Effector memory CD8-positive, alpha-beta T cell (primary cell): ENCODE measurements at places on chromosomes 6 and 20.

- DNase-seq, result no peak
Observed at GRCh38 chr20:35575958-35576357, 34.1 kb downstream of the ERGIC3 start.

GRCh38 chr20:3279761-3280160 is 40.8 kb upstream of the SLC4A11 start:
- DNase-seq, result no peak

- DNase-seq, result no peak
Observed at GRCh38 chr20:48283470-48284110, 498.3 kb upstream of the SULF2 start.

DNA sequence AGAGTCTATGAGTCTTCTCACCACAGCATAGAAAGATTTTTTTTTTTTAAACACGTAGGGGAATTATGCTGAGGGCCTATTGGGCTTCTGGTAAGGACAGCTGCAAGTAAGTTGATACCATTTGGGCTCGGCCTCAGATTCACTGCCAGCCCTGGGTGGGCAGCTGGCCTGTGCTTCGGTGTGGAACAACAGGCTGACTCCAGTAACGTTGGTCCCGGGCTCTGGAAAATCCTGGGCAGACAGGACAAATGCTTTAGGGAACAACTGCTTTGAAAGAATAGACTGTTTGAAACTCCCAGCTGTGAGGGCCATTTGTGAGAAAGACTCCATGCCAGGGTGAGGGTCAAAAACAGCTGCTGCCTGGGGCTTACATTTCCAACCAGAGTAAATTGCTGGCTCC is 366.5 kb downstream of the QKI start:
- no peak for DNase-seq

DNA sequence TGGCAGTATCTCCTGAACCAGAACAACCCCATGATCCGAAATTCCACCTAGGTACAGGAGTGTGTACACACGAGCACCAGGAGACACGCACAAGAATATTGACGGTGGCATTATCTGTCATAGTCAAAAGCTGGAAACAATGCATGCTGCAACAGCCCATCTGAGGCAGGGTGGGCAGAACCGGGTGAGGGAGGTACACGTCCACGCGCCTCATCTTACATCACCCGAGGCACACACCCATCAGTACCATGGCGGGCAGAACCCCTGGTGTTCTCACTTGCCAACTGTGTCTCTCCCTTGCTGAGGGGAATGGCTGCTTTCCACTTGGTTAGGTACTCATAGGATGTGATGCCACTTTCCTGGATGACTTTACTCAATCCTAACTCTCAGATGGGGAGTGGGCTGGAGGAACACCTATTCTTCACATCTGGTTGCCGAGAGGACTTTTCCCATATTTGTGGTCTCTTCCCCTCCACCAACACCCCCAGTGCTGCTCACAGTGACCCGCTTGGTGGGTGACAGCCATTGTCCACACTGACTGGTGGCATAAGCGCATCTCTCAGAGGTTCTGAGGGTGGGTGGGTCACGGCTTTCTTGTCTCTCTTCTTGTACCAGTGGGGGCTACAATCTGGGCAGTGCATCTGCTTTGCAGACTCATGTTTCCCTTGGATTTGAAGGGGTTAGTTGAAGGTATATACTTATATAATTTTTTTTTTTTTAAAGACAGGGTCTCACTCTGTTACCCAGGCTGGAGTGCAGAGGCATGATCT is 13.5 kb downstream of the PPP1R3G start:
- no peak for DNase-seq

DNA sequence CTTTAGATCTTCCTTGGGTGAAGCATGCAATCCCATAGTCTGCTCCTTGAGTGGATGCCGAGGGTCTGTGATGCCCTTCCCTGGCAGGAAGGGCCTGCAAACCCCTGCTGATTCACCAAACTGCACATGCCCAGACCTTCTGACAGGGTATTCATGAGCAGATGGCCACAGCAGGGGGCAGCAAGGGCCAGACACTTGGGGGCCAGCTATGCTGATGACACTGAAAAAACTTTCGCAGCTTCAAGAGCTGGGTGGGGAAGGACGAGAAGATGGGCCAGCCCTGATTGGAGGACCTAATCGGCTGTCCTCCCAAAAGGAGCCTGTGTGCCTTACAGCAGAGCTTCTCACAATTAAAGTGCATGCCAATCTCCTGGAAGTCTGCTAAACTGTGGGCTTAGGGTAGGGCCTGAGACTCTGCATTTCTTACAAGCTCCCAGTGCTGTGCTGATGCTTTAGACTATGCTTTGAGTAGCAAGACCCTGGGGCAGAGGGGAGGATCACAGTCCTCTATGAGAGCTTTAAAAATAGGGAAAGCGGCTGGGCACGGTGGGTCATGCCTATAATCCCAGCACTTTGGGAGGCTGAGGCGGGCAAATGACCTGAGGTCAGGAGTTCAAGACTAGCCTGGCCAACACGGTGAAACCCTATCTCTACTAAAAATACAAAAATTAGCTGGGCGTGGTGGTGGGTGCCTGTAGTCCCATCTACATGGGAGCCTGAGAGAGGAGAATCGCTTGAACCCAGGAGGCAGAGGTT is 15.2 kb upstream of the GDAP1L1 start:
- DNase-seq, result no peak

- DNase-seq, result no peak
Observed at GRCh38 chr6:116057766-116058165, 2.9 kb downstream of the FRK start.

- no peak for DNase-seq
Observed at GRCh38 chr20:34834459-34834893, 9.0 kb upstream of the NCOA6 start.

- no peak for DNase-seq
Observed at GRCh38 chr6:167485186-167485978, 160.5 kb downstream of the TTLL2 start.

DNA sequence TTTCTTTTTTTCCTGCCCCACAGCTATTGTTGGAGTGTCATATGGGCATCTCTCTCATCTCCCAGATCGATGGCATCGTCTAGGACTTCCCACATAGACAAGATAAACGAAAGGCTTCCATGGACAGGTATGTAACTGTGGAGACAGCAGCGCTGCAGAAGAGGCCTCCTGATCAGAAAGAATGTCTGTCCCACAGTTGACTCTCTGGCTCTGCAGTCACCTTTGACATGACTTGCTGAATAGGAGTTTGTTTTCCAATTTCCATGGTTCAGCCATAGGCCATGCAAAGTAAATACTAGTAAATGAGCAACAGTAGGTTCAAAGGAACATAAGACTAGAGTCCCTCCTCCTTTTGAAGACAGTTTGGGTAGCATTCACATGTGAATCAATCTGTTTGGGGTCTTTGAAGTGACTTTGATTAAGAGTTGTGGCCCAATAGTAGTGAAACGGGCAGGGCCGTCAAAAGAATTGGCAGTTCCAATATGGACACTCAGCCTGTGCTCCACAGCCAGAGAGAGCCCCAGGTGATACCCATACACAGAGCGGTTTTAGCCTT is 134.7 kb upstream of the IFNGR1 start:
- no peak for DNase-seq

GRCh38 chr6:136526196-136526930 is 23.9 kb downstream of the MAP7 start:
- no peak for DNase-seq

GRCh38 chr6:169428532-169428931 is 174.9 kb upstream of the THBS2 start:
- DNase-seq, result no peak

GRCh38 chr6:106614592-106615257 is 14.6 kb downstream of the RTN4IP1 start:
- DNase-seq, result no peak

DNA sequence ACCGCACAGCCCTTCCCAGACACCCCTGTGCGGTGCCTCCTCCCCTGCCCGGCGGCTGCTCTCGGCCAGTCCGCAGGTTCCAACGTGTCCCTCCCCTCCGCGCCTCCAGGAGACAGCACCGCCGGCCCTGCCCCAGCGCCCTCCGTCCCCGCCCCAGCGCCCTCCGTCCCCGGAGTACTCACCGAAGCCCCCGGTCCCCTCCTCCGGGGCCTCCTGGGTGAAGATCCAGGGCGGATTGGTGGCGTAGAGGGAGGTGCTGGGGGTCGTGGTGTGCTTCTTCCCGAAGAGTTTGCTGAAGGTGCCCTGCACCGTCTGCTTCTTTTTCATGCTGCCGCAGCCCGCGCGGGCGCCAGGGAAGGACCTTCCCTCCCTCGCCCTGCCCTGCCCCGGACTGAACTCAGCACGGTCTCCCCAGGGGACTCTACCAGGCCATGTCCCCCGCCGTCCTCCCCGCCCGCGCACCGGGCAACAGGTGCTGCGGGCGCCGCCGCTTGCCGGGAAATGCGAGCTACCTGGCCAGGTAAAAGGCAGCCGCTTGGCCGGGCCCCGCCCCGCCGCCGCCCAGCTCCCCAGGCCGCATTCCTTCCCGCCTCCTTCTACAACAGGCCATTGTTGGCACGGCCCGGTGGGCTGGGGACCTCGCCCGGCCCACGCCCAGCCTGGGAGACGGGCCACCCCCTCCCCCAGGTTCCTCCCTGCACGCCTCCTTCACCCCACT is at the start of gene C6orf132:
TSS of gene C6orf132 (minus strand) at position 503 of the 718 bp plus-strand sequence. CDS start at position 327, 176 bp downstream.
- DNase-seq, result no peak

DNA sequence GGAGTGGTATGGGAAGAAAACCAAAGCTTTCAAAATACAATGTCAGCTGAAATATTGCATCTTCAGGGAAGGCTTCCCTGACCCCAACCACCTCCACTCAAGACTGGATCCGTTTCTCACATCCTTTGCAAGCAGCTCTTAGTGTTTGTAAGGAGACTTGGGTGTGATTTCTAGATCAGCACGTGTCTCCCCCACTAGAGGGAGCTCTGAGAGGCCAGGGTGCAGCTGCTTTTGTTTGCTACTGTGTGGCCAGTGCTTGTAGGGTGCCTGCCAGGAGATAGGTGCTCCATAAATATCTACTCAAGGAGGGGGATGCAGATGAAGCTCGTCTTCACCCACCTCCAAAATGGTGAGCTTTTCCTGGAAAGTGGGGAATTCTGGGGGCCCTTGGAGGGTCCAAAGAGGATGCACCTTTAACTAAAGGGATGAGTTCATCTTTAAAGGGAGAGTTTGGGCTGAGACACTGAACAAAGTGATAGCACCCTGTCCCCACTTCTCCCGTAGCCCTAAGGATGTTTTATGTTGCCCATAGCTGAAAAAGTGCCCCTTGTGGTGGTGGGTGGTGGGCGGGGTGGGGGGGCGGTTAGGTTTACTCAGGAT is 52.6 kb upstream of the MAFB start:
- peak; percentile 46 for DNase-seq
